Suppressor macrophage (primary cell): ENCODE measurements at places on chromosomes 7 and 10.

DNA sequence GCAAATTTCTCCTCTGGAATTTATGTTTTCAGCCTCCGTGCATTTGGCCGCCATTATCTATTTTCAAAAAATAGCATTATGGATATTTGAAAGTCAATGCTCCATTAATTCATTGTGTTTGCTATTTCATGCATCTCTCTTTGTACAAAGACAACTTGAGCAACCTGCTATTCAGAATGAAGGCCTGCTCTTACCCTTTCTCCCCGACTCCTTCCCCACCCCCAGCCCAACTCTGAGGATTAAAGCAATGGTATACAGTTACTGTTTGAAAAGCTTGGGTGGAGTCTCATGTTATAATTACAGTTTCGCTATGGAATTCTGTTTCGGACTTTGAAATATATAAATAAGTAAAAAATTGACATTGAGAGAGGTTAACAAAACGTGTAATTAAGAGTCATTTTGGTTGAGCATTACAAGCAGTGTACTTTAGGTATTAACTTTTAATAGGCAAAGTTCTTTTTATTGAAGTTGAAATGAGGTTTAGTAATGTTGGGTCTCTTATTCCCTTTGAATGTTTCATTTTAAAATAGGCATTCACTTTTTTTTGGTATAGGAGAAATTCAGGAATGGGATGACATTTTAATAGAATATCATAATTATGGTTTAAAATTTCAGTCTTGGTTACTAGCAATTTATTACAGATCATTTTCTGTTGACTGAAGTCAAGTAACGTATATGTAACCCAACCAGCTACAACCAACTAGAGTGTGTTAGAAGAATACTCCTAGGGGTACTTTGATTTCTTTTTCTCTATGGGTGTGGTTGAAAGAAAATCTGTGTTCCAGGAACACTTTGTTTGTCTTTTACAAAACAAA lies 93.1 kb downstream of the ARID5B start:
- no peak for DNase-seq

- no peak for DNase-seq
Observed at GRCh38 chr7:94364816-94365215, 29.9 kb upstream of the COL1A2 start.

- DNase-seq = no peak
Observed at GRCh38 chr7:2509298-2509906, 10.2 kb upstream of the LFNG start.

- no peak for DNase-seq
Observed at GRCh38 chr10:43294241-43294658, 27.4 kb upstream of the RASGEF1A start.

DNA sequence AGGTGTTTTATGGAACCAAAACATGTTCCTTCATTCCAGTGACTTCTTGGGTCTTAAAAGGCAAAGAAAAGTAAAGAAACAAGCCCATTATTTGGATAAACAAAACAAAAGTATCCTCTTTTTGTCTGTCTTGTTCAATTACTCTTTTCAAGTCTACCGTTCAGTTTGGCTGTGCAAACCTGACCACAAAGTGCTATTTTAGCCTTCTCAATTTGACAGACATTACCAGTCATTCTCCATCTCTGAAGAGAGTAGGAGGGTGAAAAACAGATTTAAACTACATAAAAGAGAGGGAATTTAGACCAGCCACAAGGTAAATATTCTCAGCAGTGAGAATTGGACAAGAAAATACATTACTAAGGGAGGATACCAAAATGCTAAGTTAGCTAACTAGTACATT lies 145.2 kb downstream of the GRM3 start:
- DNase-seq = no peak
